Spleen (tissue), 13 donors: ENCODE measurements at places on chromosomes 12 and 14.

DNA sequence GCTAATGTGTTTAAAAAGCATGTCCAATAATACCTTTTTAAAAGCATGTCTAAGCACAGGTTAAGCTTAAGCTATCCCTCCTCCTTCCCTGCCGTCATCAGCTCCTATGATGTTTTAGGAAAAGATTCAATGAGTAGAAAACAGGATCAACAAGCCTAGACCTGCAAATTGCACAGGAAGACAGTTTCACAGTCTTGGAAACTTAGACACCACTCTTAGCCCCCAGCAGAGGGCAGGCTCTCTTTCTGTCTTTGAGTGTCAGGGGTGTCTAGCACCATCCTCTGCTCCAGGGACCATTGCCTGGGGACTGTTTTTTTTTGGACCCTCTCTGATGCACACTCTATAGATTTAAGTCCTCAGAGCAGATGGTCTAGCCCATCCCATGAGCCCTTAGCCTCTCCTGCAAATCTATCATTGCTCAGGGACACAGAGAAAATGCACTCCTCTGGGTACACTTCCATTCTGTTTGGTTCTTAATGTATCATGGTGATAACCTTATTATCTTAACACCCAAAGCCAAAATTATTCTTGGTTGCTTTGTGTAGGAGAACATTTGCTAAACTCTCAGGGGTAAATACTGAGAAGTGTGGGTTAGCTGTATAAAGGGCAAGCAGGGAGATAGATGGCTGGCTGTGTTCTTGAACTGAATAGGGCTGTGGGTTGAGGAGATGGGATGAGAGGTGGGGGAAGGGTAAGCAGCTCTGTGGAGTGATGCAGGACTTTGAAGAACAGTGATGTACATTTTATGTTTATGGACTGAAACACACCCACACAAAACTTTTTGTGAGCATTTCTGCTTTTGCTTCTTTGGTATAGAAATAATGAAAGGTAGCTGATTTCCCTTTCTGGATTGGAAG lies 259.9 kb upstream of the DDHD1 start:
- no peaks in the 10 kb centered on the region for H3K4me1 ChIP-seq
- H3K27ac ChIP-seq = no peak overlapping the region
- no peak overlapping the region for H3K4me3 ChIP-seq
- no peak for DNase-seq
- H3K36me3 ChIP-seq = no peaks in the 10 kb centered on the region
- H3K27me3 ChIP-seq = no peaks in the 10 kb centered on the region

DNA sequence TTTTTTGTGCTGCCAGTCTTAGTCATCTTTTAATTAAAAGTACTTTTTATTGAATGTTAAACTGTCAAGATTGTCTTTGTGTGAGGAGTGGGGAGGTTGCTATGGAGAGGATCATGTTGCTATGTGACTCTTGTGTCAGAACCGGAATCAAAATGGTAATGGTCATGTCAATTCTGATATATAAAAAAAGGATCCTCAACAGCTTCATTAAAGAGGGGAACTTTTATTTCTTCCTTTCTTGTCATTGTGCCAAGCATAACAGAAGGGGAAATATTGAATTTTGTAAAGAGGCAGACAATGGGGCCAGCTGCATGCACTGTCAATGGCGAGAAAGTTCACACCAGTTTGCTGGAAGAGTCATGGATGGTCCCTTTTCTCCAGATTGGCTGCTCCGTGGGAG lies 564.8 kb downstream of the VRK1 start:
- H3K4me1 ChIP-seq = no peaks in the 10 kb centered on the region
- no peak overlapping the region for H3K4me3 ChIP-seq
- no peaks in the 10 kb centered on the region for H3K27me3 ChIP-seq

DNA sequence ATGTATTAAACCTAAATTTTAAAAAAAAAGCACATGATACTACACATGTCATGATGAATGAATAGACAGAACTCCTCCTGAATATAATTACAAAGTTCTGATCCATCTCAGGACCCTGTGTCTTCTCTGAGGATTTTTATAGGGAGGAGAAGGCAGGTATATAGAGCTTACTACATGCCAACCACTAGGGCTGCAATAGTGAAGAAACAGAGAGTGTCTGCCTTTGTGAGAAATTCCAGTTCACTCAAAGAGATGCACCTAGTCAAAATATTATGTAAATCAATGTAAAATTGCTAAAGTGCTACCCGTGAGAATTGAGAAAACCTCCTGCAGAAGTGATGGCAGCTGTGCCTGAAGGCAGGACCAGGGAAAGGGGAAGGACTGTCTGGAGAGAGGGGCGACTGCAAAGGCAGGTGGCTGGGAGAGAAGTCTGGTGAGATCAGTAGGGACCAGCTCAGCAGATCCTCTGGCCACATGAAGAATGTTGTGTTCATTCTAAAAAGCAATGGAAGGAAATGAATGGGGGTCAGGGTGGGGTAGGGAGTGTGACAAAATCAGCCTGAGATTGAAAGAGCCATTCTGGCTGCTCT lies 15.1 kb downstream of the ABHD4 start:
- no peaks in the 10 kb centered on the region for H3K4me1 ChIP-seq
- H3K4me3 ChIP-seq = no peak overlapping the region
- no peak for DNase-seq
- no peaks in the 10 kb centered on the region for H3K27me3 ChIP-seq

DNA sequence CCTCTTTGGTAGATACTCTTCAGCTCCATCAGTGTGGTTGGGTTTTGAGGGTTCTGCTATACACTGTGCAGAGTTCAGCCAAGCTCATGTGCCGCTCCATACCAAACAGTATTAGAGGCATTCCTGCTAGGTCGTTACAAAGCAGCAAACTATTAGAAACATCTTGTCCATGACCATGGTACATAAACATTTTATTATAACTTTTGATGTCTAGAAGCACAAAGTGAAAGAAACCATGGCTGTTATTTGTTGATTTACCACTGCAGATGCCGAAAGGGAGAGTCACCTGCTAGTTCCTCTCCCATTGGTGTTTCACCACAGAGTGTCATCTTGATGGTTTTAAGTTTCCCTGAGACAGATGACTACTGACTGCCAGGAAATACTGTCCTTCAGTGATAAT lies 242.0 kb downstream of the ADAMTS20 start:
- no peak overlapping the region for H3K27ac ChIP-seq
- H3K4me3 ChIP-seq = no peak overlapping the region
- no peaks in the 10 kb centered on the region for H3K27me3 ChIP-seq

DNA sequence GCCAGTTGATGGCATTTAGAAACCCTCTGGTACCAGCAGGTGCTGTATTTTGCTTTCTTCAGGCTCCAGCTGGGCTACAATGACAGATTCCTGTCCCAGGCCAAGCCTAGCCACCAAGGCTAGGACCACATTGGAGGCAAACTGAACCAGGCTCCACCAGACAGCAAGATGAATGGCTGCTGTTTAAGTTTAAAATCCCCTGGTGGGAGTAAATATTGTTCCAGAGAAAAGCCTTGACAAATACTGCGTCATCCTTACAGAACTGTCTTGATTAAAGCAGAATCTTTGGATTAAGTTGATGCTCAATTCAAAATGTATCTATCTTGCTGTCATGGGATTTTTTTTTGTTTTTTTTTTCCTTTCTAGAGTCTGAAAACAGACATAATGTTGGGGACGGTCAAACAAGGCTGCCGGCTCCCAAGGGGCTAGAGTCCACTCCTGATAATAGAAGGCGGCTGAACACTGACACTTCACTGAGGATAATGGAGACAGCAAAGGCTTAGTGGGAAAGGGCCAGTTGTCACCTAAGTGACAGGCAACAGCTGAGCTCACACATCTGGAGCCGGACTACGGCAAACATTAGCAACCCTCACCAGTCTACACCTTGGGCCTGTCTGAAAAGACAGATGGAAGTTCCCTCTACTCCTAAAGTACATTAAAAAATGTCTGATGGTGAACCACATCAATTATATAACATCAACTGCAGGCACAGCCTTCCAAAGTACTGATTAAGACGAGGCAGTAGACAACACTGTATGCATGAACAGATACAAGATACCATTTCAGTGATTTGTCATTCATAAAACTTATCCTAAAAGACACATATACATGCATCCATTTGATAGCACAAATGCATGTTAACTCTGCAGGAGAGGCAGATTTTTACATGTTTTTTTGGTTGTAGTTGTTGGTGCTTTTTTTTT lies 1.7 kb downstream of the PRICKLE1 start:
- H3K27ac ChIP-seq = no peak overlapping the region
- H3K36me3 ChIP-seq = no peaks in the 10 kb centered on the region

DNA sequence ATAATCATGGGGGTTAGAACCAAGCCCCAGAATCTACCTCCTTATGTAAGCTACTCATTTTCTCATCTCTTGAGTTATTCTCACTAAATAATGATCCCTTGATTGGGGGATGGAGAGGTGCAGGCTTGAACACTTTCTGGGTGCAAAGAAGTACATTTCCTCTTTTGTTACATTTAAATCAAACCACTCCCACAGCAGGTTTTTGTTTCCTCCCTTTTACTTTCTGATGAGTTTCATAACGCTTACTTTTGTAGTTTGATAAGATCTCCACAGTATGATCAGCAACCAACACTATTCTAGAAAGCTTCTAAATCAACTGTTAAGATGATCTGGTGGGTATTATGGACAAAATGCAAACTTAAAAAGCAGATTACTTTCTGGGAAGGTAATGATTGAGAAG lies 20.5 kb downstream of the VCPKMT start:
- peaks cover 34% of the 10 kb centered on the region for H3K4me1 ChIP-seq
- DNase-seq = no peak
- H3K27ac ChIP-seq = peak overlapping the region; percentile 61
- no peaks in the 10 kb centered on the region for H3K27me3 ChIP-seq
- no peak overlapping the region for H3K4me3 ChIP-seq

- no peaks in the 10 kb centered on the region for H3K36me3 ChIP-seq
- H3K27me3 ChIP-seq = no peaks in the 10 kb centered on the region
- no peak for DNase-seq
- no peak overlapping the region for H3K27ac ChIP-seq
- H3K4me3 ChIP-seq = no peak overlapping the region
Measured at GRCh38 chr12:18470251-18470650, 208.9 kb downstream of the PIK3C2G start.

GRCh38 chr12:115341442-115341841 lies 657.5 kb upstream of the TBX3 start:
- H3K4me3 ChIP-seq = no peak overlapping the region
- no peak overlapping the region for H3K27ac ChIP-seq
- no peaks in the 10 kb centered on the region for H3K4me1 ChIP-seq
- H3K27me3 ChIP-seq = no peaks in the 10 kb centered on the region

GRCh38 chr12:22160396-22161003 lies 114.5 kb downstream of the CMAS start:
- no peaks in the 10 kb centered on the region for H3K27me3 ChIP-seq
- no peak overlapping the region for H3K4me3 ChIP-seq
- peaks cover 19% of the 10 kb centered on the region for H3K4me1 ChIP-seq
- no peak for DNase-seq
- no peaks in the 10 kb centered on the region for H3K36me3 ChIP-seq

DNA sequence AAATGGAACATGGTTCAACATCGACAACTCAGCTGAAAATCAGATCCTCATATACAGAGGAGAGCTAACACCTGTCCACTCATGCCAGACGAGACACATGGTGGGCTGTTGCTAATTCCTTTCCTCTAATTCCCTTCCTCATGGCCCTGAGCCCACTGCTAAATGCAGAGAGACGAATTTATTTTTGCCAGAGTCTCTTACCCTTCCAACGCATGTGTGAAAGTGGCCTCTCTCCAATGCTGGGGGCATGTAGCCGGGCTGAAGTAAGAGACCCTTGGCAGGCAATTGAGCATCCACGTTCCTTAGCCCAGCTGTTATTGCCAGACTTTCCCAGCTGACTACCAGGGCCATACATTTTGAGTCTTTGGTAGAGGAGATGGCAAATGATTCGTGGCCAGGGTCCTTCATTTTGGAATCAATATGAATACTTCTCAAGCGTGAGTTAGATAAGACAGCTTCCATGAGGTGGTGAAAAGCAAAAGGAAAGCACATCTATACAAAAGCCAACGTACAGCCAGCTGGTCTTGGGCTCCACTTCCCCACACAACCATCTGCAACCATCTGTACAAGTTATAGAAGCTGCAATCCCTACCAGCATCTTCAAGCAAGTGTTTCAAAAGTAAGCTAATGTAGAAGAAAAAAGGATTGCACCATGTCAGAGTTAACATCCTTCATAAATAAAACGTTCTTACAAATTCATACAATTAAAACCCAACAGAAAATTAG lies 28.6 kb downstream of the CORO1C start:
- no peak for DNase-seq
- H3K4me1 ChIP-seq = peaks cover 48% of the 10 kb centered on the region
- H3K36me3 ChIP-seq = peaks cover 35% of the 10 kb centered on the region
- H3K27ac ChIP-seq = peak overlapping the region; percentile 32
- no peaks in the 10 kb centered on the region for H3K27me3 ChIP-seq
- H3K4me3 ChIP-seq = no peak overlapping the region

DNA sequence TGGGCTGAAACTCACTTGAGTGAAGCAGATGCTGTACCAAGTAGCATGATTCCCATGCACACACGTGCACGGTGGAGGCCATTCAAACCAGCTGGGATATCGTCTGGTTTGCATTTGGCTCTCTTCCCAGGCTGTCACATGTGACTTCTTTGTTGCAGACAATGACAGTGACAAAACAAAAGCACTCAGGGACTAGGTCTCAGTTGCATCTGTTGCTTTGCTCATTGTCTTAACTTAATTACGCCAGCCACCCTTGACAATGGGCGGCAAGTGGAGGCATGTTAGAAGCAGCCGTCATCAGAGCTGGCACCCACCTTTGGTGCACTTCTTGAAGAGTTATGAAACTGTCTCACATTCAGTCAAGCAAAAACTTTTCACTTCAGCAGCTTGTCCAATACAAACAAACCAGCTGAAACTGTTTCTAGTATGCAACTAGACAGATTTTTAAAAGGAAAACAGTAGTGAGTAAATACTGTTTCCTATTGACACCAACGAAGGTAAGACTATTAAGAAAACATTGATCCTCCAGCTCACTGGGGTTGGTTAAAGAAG lies 74.3 kb downstream of the IGF1 start:
- H3K4me3 ChIP-seq = no peak overlapping the region
- H3K27ac ChIP-seq = no peak overlapping the region
- H3K4me1 ChIP-seq = no peaks in the 10 kb centered on the region
- H3K36me3 ChIP-seq = no peaks in the 10 kb centered on the region
- no peak for DNase-seq
